ENCODE measurements at places on chromosomes 11 and 22.

DNA sequence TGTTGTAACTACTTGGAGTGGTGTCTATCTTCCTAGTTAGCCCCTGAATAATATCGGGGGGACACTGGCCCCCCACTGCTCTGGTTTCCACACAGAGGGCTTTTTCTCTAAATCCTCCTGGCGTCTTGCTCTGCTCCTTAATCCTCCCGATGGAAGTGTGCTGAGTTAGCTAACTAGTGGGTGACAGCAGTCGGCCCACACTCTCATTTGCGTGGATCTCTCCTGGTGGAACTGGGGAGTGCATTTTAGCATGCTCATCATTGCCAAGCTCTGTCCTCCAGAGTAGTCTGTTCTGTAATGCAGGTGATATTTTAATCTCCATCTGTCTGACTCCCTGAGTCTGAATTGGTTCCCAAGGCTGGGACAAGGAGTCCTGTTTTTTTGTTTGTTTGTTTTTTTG is 46.1 kb upstream of the RASSF10 start:
- DNase-seq = no peak

DNA sequence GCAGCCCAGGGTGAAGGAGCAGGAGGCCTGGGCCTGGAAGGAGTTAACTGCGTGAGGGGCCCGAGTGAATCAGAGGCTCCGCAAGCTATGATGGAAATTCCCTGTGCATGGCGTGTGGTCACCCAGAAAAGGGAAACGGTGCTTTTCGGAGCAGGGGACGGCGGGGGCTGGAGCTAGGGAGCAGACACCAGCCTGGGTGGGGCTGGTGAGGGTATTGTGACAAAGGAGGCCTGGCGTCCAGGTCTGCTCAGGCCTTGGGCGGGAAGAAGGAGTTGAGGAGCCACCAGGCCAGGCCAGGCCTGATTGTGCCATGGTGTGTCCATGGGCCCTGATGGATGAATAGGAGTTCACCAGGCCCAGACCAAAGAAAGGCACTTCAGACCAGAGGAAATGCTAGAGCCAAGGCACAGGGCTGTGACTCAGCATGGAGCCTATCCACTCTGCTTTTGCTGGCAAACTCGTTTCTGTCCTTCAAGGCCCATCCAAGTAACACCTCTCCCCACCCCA is 12.8 kb upstream of the SPI1 start:
- DNase-seq = no peak

DNA sequence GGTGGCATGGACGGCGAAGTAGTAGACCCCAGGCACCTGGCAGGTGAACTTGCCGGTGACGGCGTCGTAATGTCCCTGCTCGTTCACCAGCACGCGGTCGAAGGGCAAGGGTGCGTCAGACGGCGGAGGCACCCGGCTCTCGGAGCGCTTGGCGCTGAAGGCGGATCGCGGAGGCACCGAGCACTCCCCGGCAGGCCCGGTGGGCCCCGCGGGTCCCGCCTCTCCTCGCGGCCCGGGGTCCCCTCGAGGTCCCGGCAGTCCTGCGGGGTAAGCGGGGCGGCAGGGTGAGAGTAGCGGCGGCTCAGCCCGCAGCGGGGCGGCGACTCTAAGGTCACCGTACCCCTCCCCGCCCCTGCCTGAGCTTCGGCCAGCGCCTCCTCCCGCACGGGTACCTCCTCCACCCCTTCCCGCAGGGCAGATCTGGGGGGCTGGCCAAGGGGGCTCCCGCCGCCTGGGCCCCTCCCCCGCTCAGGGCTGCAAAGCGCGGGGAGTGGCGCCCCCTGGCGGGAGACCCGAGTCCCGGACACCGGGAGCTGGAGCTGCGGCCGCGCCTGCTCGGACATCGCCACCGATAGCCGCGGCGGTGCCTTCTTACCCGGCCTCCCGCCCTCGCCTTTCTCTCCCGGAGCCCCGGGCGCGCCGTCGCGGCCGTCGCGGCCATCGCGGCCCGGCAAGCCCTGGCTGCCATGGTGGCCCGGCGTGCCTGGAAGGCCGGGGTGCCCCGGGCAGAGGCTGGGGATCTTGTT is 921 bp downstream of the C1QTNF5 start:
- peak; percentile 69 for DNase-seq

- no peak for DNase-seq
Measured at GRCh38 chr22:34437140-34437539, 516.9 kb upstream of the LARGE1 start.

DNA sequence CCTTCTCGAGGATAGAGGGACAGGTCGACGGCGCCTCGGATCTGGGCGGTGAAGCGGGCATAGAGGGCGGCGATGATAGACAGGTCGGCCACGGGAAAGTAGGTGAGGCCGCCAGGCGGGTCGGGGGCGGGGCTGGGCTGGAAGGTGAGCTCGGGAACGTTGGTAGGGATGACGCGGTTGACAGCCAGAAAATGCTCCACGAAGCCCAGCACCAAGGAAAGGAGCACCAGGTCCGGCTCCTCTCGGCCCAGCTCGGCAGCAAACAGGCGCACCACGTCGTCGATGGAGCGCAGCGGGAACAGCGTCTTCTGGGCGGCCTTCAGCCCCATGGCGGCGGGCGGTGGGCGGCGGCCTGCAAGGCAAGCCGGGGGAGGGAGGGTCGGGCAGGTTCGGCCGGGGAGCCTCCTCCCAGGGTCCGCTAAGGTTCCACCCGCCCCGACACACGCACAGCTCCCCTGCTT is 540 bp downstream of the MEN1 start:
- peak; percentile 37 for DNase-seq

DNA sequence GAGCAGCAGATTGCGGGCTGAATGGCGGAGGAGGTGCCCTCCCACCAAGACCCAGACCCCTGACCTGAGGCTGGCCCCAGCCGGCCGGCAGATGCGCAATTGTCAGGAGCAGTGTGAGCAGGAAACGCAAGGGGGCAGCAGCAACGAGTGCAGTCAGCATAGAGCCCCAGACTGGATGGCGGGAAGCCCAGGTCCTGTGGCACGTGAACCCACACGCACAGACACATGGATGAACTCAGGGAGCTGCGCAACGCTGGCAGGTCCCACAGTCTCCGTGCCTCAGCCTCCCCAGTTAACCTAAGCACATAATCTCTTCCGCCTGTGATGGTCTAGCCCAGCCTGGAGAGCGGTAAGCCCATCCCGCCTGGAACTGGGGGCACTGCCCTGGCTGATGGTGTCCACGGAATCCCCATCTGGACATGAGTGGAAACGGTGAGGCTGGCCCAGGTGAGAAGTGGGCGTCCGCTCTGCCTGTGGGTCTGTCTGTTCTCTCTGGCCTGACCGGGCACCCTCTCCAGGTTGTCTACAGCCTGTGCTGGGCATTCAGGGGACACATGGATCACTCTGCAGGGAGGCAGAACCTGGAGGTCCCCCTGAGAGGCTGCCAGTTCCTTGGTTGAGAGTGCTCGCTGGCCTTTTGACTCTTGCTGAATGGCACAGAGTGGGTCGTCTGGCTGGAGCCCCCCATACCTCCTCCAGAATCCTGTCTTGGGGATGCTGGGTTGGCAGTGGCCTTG is 626 bp upstream of the TBX10 start:
- peak; percentile 67 for DNase-seq

DNA sequence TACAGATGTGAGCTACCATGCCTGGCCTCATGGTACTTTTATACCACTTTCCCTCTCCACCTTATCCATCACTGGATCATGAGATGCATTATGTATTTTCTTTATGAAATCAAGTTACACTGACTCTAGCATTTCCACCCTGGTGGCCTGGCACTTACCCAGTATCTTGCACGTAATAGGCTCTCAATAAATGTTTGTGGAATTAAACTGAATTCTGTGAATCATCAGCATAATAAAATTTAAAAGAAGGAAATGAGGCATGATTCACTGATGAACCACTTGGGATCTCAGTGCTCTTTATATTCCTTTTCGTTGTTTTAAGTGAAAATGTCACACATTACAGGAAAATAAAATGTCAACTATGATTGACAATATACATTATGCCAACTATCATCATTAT is 25.1 kb downstream of the ADM start:
- no peak for DNase-seq

DNA sequence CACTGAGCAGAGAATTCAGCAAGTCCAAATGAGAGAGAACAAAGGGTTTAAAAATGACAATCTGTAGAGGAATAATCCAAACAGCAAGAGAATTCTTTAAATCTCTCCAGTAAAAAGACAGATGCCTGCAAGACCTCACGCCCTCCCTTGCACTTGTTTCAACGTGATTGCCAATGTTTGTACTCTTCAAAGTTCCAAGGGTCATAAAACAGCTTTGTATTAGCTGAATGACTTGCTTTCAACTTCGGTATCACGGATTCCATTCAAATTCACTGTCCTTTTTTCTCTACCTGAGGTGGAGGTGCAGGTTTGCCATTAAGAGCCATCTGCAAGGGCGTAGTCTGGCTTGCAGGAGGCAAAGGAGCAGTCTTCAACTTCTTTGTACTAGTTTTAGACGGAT is 41.1 kb upstream of the CHRNA10 start:
- DNase-seq = no peak

DNA sequence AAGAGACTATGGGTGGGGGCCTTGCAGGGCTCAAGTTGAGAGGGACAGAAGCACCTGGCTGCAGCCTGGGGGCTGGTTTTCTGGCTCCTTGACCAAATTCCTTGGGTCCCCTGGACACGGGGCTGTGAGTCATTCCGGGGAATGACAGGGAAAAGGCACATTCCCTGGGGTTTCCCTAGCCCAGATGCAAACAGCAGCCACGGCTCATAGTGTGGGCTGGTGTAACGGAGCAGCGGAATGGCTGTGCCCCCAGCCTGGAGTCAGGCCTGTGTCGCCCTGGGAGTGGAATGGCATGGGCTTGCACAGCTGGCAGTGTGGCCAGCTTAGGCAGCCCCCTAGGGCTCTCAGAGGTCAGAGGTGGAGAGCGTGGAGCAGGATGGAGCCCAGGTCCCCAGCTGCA is 77.6 kb upstream of the KCNQ1OT1 start:
- DNase-seq = no peak

- no peak for DNase-seq
Measured at GRCh38 chr11:126585774-126586491, 230.4 kb downstream of the ST3GAL4 start.

DNA sequence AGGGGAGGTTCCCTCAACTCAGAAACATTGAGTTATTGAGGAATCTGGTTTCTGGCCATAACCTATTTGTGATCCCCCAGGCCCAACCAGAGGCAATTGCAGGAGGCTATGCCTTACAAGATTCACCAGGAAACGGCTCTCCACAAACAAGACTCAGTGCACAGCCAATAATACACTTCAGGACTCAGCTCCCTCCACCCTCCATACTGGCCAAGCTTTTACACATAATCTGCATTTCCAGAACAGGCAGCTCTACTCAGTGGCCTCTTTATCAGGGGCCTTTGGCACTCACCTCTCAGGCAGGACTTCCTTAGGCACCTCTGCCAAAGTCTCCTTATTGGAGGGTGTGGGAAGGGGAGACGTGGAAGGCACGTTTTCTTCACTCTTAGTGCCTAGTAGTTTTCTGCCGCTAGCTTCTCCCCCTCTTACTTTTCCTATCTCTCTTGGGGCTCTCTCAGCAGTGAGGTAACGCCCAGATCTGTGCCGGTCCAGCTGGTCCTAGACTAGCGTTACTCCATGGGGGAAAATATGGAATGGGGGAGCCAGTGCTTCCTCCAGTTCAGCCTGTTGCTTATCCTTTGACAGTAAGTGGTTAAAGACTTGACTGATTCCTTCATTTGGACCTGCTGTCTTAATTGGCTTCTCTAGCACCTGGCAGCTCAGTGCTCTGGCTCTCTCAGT is 62.8 kb upstream of the ANO3 start:
- DNase-seq = no peak

- peak; percentile 76 for DNase-seq
Measured at GRCh38 chr22:50190941-50191741, 5.4 kb downstream of the TRABD start.

- DNase-seq = no peak
Measured at GRCh38 chr22:19117111-19117512, 5.1 kb downstream of the DGCR2 start.

- no peak for DNase-seq
Measured at GRCh38 chr11:9344061-9344680, 29.8 kb upstream of the TMEM41B start.

GRCh38 chr22:44269117-44269498 is 43.6 kb downstream of the SHISAL1 start:
- DNase-seq = no peak

- DNase-seq = no peak
Measured at GRCh38 chr11:16359369-16359768, 3.0 kb upstream of the SOX6 start.

- DNase-seq = no peak
Measured at GRCh38 chr11:109048098-109048497, 373.9 kb upstream of the C11orf87 start.

- no peak for DNase-seq
Measured at GRCh38 chr11:69707176-69707575, 3.4 kb upstream of the FGF19 start.

DNA sequence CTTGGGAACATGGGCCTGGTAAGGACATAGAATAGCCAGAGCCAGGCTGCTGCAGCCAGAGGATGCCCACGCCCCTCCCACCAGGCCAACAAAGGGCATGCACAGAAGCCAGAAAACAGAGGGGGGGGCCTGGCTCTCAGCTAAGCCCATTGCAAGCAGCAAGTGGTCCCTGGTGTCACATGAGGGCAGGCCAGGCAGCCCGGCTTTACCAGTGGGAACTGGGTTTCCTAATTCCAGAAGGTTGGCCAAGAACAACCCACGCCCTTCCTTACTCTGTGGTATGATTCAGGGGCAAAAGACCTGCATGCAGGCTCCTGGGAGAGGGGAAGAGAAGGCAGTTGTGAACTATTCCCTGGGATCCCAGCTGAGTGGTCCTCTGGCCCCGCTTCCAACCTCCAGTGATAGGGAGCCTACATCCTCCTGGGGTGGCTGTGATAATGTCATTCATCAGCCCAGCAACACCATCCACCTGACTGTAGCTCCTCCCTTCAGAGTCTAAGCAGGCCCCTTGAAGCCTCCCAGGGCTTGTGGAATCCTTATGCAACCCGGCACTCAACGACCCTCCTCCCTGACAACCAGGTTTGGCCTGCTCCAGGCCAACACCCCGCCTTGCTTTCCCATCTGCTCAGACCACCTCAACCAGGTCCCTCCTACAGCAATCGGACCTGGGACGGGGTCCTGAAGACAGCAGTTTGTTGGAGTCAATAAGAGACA is 62.1 kb upstream of the LMO1 start:
- DNase-seq = no peak

- DNase-seq = peak; percentile 73
Measured at GRCh38 chr11:95231881-95232605, 1.0 kb upstream of the SESN3 start.

- DNase-seq = no peak
Measured at GRCh38 chr11:62451241-62451621, 32.4 kb downstream of the SCGB1A1 start.

DNA sequence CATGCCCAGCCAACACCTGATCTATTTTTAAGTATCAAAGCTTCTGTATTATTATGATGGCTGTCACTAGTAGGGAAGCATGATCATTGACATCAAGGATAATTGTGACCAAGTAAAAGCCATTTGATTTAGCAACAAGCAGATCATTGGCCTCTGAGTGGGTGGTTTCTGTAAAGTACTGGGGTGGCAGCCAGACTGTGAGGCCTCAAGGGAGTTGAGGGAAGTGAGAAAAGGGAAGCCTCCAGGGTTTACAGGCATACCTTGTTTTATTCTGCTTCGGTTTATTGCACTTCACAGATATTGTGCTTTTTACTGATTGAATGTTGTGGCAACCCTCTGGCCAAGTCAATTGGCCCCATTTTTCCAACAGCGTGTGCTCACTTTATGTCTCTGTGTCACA is 60.1 kb downstream of the PRR5L start:
- DNase-seq = no peak
